ENCODE measurements at places on chromosomes 2 and 18. TPM values are rescaled to one million over a fixed set of nuclear protein-coding genes. Genes with fewer than 3 reads are reported as not detected.

The DES gene
- 17,655 TPM for total RNA-seq

The BOLA3 gene
- 31.6 TPM for total RNA-seq

The TRABD2A gene
- 0.47 TPM for total RNA-seq

The ANKRD29 gene
- total RNA-seq = 9.4 TPM

The PNO1 gene
- 25.3 TPM for total RNA-seq

The EFEMP1 gene
- total RNA-seq = 70.5 TPM

The SLC30A3 gene
- total RNA-seq = not detected

The FEV gene
- not detected for total RNA-seq

The DUSP11 gene
- total RNA-seq = 25.2 TPM

The GATA6 gene
- 9.6 TPM for total RNA-seq

The SCYGR4 gene
- total RNA-seq = not detected

The FBLN7 gene
- 1.1 TPM for total RNA-seq

The RAD51AP2 gene
- not detected for total RNA-seq

The QPCT gene
- total RNA-seq = 5.2 TPM

The C2orf49 gene
- total RNA-seq = 16.9 TPM

The RAB6C gene
- not detected for total RNA-seq

The B3GNT7 gene
- 3.0 TPM for total RNA-seq

The COL5A2 gene
- 94.6 TPM for total RNA-seq

The ASAP2 gene
- 18.3 TPM for total RNA-seq

The PSMG2 gene
- total RNA-seq = 82.3 TPM

The ABCB11 gene
- not detected for total RNA-seq

The CD226 gene
- 2.8 TPM for total RNA-seq

The RTTN gene
- 27.9 TPM for total RNA-seq

The ABI2 gene
- total RNA-seq = 33.0 TPM

The KLHL29 gene
- total RNA-seq = 31.5 TPM

The IL36A gene
- total RNA-seq = not detected

The SERPINB2 gene
- 14.5 TPM for total RNA-seq

The HOXD4 gene
- 1.3 TPM for total RNA-seq

The AQP4 gene
- not detected for total RNA-seq

The TWIST2 gene
- total RNA-seq = 69.6 TPM

The CDH19 gene
- total RNA-seq = 37.0 TPM

The ARHGAP15 gene
- total RNA-seq = 9.3 TPM

The CABYR gene
- 1.7 TPM for total RNA-seq

The KCNF1 gene
- total RNA-seq = 29.1 TPM

The CHST10 gene
- total RNA-seq = 10.6 TPM

The CD8B2 gene
- total RNA-seq = 0.08 TPM

The IL36B gene
- total RNA-seq = not detected

The C18orf54 gene
- total RNA-seq = 1.4 TPM

The FHL2 gene
- 113 TPM for total RNA-seq

The NEURL3 gene
- not detected for total RNA-seq

The DAPL1 gene
- not detected for total RNA-seq

The TMEM150A gene
- 21.5 TPM for total RNA-seq

The LTBP1 gene
- total RNA-seq = 310 TPM
